ENCODE measurements at places on chromosomes 5 and 9.
A peak's percentile ranks its signal among the peaks of the same experiment; 100 is the strongest.

DNA sequence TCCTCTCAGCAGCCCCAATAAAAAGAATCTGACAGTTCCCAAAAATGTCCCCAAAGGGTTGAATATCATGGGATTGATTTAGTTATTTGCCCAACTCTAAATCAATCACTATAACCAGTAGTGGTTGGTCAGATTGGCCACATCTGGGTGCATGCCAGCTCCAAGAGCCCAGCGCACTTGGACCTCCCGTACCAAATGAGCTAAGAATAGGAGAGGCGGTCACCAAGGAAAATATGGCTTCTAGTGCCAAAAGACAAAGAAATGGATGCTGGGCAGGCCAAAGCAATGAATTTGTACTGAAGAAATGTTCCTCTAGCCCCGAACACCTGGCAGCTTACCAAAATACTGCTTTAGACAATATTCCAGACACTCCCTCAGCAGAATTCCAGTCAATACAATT, 80.3 kb downstream of the RCL1 start:
- DNase-seq: no peak

GRCh38 chr9:87083986-87084385, 136.7 kb upstream of the GAS1 start:
- DNase-seq: no peak

GRCh38 chr5:67154556-67155206, 41.9 kb downstream of the CD180 start:
- DNase-seq: no peak

- no peak for DNase-seq
These were observed 16.4 kb downstream of the PPP3R2 start for GRCh38 chr9:101578378-101578777.

DNA sequence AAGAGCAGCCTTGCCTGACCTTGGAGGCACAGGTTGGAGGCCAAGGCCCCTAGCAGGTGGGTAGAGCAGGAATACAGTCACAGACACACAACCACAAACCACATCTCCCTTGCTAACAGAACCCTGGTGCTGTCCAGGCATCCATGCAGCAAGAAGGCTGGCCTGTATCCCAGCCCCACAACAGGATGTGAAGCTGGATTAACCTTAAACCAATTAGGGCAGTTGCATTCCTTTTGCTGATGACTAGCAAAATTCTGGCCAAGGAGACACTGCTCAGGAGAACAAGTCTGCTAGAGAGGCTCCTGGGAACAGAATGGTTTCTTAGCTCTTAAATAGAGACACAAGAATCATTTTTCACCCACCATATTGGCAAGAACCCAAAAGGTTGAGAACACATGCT, 97.8 kb downstream of the C5orf15 start:
- no peak for DNase-seq

DNA sequence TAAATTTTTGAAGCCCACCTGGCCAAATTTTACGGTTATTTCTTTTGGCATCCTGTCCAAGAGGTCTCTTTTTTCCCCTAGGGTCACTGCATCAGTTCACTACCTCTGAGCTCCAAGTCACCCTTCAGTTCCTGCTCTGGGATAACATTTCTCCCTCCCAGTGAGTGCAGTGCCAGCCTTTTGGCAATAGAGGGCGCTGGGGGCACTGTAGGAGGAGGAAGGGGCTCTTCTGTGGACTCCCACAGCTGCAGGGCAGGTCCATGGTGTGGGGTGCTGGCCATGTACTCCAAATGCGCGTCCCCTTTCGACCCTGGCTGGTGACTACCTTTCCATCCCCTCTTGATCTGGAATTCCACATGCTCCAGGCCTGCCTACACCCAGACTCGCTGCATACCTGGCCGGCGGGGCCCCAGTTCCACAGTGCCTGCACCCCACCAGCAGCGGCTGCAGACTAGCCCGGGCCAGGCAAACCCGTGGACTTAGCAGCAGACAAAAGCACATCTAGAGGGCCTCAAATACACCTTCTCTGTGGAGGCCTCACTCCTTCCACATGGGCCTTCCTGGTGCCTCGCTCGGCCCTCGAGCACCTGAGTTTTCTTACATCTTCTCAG, 20.3 kb upstream of the NINJ1 start:
- DNase-seq: no peak

DNA sequence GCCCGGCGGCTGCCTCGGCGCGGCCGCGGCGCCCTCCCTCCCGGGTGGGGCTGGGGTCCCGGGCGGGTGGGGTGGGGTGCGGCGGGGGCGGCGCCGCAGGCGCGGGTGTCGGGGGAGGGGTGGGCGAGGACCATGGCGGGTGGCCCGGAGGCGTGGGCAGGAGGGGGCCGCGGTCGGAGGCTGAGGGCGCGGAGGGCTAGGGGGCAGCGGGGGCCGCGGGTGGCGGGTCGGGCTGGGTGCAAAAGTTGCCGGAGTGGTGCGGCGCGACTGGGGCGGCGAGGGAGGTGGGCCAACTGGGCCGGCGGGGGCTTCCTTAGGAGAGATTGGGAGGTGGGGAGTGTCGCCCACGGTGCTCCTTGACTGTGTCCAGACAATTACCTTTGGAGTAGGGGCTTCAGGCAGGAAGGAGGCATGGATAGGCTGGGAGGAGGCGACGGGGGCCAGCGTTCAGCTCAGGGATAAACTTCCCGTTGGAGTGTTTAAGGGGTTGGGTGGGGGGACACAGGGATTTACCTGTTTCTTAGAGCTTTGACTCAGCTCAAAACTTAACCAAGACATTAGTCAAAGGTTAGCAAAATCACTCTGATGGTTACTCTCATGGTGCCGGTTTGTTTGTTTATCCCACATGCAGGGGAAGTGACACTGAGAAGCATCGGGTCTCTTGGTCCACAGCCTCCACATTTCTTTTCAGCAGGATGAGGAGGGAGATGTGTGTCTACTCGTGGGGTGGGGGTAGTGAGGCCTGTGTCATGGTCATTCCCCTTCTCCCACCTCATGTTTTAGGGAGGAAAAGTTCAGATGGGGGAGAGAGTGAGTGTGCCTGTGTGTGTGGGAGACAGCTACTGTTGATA, 859 bp downstream of the CSNK1G3 start:
- peak; percentile 1 for DNase-seq

DNA sequence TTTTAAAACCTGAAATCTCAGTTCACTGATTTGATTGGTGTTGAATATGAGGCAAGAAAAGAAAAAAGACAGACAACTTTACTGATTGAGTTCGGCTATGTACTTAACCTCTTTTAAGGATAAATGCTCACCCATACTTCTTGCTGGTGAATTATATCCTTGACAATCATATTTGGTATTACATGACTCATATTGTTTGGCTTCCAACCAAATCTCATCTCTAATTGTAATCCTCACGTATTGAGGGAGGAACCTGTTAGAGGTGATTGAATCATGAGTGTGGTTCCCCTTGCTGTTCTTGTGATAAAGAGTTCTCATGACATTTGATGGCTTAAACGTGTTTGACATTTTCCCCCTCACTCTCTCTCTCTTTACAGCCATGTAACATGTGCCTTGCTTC, 255.6 kb upstream of the IZUMO3 start:
- DNase-seq: no peak

DNA sequence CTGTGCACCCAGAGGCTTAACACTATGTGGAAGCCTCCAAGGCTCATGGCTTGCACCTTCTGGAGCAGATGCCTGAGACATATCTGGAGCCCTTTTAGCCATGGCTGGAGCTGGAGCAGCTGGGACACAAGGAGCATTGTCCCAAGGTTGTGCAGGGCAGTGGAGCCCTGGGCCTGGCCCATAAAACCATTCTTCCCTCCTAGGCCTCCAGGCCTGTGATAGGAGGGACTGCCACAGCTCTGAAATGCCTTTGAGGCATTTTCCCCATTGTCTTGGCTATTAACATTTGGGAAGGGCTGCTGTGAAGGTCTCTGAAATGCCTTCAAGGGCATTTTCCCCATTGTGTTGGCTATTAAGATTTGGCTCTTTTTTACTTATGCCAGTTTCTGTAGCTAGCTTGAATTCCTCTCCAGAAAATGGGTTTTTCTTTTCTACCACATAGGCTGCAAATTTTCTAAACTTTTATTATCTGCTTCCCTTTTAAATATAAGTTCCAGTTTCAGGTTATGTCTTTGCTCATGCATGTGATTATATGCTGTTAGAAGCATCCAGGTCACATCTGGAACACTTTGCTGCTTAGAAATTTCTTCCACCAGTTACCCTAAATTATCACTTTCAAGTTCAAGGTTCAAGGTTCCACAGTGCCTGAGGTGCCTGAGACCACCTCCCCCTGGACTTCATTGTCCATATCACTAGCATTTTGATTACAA, 221.2 kb downstream of the ADAMTSL1 start:
- no peak for DNase-seq

DNA sequence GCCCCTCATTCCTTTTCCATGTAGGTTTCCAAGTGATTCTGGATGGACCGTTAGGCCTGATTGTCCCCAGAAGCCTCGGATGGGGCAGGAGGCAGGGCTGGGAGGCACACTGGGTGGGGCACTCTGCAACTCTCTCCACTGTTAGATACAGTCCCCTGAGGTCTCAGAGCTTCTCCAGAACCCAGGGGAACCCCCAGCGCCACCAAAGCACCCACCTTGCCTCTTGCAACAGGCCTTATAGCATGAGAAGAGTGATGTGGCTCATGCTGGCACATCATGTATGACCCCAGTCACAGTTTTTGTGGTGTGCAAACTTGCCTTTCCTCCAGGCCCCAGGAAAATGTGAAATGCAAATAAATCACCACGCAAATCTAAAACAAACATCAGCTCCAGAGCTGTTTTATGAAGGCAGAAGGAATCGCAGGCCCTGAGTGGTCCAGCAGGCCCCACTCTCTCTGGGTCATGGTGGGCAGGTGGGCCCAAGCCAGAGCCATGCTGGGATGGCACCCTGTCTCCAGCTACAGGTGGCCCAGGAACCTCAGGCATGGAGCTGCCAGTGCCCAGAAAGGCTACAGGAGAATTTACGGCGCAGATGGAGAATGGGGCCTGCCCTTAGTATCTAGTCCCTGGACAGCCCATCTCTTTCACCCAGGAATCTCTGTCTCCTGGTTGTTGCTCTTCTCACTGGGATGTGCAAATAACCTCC, 36.3 kb upstream of the CDKN2AIPNL start:
- no peak for DNase-seq

- DNase-seq: no peak
These were observed 94.8 kb downstream of the ARRDC3 start for GRCh38 chr5:91288118-91288916.

DNA sequence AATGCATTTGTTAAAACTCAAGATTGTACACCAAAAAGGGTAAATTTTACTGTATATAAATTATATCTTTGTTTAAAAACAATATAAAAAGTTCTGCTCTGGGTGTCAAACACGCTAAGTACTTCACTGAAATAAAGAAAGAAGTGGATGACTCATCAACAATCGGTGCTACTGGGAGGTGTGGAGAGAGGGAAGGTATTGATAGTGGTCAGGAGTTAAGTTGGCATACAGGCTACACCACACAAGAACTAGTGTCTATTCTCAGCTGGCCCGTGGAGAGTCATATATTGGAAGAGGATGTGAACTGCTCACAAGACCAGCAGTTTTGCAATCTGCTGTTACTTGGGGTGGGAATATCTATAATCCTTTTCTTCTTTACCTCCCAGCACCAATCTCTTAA, 145.7 kb upstream of the TRPC7 start:
- no peak for DNase-seq

DNA sequence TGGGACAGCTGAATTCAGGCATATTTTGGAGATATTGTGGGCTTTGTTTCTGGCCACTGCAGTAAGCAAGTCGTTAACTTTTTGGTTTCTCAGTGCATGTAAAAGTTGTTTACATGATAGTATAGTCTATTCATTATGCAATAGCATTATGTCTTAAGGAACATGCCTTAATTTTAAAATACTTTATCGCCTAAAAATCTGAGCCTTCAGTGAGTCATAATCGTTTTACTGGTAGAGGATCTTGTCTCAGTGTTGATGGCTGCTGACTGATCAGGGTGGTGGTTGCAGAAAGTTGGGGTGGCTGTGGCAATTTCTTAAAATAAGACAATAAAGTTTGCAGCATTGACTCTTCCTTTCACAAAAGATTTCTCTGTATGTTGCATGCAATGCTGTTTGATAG, 5.1 kb downstream of the SCGB3A1 start:
- no peak for DNase-seq

Measured in NCI-H524 treated with DMSO at 0.1 percent for 48 hours (cell line).